Foreskin fibroblast (primary cell): ENCODE measurements at places on chromosomes 5 and 9.

- no peak for DNase-seq
Measured at GRCh38 chr9:123402981-123403509, 47.0 kb downstream of the CRB2 start.

DNA sequence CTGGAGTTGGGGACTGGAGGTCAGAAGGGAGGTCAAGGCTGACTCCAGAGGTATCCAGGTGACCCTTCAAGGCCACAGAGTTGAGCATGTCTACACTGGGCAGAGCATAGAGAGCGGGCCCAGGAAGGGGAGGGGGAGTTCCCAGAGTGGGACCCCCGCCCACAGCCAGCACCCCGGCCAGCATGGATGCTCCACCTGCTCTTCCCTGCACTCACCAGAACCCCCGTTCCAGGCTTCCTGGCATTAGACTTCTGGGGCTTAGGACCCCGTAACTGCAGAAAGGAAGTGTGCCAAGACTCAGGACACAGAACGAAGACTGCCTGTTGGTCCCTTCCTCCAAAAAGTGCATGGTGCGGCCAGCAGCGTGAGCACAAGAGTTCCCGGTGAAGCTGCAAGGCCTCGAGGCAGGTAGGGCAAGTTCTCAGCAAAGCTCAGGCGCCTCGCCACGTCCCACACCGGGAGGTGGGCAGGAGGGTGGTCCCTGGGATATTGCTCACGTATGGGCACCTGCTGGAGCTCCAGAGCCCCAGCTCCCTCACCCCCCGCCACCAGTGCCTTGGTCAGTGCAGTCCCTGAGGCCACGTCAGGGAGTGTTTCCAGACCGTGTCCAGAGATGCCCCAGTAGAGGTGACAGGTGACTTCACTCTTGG is 13.8 kb downstream of the ABO start:
- no peak for DNase-seq

GRCh38 chr9:100352201-100352726 is 478 bp downstream of the TEX10 start:
- DNase-seq, result no peak

DNA sequence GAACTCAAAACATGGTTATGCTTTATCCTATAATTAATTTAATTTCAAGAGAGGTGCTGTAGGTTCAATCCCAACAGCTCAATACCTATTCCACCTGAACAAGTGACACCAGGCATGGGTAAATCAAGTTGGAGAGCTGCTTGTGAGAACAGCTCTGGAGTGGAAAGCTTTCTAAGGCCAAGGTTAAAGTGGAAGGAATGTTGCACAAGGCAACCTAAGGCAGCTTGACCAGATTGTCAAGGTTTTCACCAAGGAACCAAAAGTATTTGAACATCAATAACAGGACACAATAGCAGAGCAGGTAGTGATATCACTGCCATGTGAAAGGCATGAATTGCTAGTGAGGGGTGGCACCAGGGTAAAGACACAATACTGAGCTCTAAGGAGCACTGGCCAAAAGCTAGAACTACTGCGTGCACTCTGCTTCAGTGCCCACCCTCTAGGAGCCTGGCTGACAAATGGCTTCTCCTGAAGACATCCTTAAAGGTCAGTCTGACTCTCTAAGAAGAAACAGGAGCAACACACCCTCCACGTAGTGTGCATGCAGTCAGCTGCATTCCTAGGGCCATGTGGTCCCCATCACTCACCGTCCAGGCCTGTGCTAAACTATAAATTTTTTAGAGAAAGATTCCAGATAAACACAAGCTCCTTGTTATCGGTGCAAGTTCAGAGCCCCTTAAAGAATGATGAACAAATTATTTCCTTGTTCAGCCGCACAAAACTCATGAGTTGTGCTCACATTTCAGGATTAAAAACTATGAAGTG is 677.7 kb upstream of the KLF4 start:
- DNase-seq, result peak; percentile 34

DNA sequence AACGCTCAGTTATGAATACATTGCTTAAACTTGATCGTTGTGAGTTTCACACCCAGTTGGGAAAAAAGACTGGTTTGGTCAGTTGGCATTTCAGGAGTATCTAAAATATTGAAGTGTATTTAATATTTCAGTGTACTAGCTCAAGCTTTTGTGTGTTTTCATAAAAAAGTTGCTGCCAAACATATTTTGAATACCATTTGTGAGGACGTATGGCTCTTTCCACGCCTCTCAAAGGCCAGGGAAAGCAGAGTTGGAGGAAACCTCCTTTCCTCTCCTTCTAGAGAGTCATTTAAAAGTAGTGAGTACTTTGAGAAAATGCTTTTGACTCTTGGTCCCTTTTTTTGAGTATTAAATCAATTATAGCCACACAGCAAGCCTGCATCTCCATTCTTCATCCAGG is 43.2 kb upstream of the ANKRD33B start:
- no peak for DNase-seq

GRCh38 chr9:13027879-13028278 is 251.6 kb downstream of the MPDZ start:
- DNase-seq, result peak; percentile 19
